ENCODE measurements at places on chromosomes 6 and 20. TPM values are rescaled to one million over a fixed set of nuclear protein-coding genes. Genes with fewer than 3 reads are reported as not detected.

GRCh38 chr20:43996240-43996930 lies 81.7 kb downstream of the TOX2 start:
- DNase-seq: no peak

DNA sequence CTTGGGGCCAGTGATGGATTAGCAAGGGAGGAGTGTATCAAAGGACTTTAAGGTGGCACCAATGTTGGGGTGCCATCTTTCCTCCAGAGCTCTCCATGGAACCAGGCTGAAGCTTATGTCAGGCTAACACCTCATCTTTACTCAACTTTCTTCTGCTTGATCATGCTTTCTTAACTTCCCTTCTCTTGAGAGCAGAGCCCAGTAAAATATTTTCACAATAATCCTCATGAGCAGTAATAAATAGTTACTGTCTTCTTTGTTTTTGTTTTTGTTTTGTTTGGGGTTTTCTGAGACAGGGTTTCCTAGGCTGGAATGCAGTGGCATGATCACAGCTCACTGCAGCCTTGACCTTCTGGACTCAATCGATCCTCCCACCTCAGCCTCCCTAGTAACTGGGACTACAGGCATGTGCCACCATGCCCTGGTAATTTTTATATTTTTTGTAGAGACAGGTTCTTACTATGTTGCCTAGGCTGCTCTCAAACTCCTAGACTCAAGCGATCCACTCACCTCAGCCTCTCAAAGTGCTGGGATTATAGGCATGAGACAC lies 127.9 kb upstream of the TOP1 start:
- no peak for DNase-seq

GRCh38 chr6:43328528-43328927 lies 19.9 kb upstream of the CRIP3 start:
- peak; percentile 75 for DNase-seq

DNA sequence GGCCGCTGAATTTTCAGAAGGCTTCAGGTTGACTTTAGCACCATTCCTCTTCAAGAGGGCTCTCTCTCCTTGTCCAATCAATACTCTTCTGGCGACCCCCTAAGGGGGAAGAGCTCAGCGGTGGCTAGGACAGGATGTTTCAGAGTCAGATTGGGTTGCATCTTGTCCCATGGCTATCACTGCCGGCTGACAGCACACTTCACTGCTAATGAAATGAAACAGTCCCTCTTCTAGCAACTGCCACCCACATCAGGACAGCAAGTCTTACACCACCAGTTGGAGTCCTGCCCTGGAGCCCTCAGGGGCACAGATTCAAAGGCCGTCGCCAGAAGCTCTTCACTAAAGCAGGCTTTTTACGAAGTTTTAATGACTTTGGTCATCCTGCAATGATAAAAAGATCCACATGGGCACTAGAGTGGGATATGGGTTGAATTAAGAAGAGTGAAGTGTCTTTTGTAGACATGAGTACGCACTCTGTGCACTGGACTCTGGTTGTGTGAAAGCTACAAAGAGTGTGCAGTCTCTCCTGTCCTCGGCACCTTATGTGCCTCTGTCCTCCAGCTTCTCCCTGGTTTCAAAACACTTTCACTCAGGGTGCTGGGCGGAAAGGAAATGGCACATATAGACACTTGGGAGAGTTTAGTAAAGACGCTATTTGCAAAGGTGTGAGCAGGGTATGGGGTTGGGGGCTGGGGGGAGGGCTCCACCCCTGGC lies 66.1 kb upstream of the SLC22A16 start:
- no peak for DNase-seq

DNA sequence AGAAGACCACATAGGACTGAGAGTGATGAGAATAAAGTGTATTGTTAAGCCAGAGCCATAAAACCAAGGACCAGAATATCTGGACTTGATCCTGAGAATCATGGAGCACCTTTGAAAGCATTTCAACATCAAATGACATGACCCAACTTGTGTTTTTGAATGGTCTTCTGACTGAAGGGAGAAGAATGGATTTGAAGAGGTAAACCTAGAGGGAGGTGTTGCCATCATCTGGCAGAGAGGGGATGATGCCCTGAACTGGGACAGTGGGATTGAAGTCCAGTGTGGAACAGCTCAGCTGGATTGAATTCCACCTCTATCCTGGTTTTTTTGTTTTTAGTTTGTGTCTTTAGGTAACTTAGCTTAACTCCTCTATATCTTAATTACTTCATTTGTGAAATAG lies 570.0 kb downstream of the TBC1D32 start:
- DNase-seq: no peak

DNA sequence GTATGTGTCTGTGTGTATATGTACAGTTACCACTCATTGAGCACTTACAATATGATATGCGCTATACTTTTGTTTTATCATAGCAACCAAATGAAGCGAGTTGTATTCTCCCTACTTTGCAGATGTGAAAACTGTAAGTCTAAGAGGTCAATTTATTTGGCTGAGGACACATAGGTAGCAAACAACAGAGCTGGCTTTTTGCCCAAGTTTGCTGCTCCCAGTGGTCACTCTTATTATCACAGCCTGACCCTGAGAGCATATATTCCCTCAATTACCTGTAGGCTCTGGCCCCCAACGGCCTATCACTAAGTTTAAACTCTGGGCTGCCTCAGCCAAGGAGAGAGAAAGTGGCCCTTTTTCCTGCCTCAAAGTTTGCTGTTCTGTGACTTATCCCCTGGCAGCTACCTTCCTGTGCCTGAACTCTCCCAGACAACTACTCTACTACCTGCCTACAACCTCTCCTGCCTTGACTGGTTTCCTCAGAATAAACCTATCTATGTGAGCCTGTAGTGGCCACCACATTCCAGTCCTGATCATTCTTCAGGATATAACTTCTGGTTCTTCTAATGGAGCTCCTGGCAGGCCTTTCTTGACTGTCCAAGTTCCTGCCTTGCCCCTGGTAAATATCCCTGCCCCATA lies 221.8 kb downstream of the FRK start:
- no peak for DNase-seq

DNA sequence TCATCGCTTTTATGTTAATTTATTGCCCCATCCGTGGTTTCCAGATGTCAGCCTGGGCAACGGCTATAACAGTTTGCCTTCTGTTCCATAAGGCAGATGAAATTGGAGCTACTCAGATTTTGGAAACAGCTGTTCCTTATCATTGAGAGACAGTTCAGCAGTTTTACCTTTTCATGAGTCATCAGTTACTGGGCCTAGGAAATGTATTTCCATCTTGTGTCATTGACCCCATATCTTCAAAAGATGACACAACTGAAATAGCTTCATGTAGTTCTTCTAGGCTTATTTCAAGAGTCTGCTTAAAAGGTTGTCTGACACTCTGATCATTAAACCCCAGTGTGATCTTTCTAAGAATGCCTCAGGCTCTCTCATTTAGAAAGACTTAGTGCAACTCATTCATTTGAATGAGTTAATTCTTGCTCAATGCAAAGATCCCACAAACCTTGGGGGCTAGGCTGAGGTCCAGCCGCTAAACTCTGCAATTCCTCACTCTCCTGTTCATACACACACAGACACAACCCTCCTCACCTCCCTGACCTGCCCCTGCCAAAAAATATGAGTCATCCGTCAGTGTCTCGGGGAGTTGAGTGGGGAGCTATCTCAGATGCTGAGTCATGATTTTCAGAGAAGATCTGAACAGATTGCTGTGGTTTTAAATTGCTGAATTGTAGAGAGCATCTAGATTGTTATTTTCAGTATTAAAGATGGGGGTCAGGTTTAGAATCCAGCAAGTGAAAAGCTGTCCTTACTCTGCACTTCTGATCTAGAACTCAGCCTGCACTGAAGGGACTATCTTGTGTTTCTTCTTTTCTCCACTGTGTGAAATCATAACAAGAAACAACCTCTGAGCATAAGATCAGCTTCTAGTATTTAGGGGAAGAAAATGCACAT lies 61.8 kb downstream of the RPP40 start:
- DNase-seq: no peak

- DNase-seq: no peak
Observed at GRCh38 chr20:21435576-21435975, 38.2 kb upstream of the NKX2-4 start.

GRCh38 chr6:150200428-150201100 lies 57.7 kb downstream of the PPP1R14C start:
- no peak for DNase-seq

DNA sequence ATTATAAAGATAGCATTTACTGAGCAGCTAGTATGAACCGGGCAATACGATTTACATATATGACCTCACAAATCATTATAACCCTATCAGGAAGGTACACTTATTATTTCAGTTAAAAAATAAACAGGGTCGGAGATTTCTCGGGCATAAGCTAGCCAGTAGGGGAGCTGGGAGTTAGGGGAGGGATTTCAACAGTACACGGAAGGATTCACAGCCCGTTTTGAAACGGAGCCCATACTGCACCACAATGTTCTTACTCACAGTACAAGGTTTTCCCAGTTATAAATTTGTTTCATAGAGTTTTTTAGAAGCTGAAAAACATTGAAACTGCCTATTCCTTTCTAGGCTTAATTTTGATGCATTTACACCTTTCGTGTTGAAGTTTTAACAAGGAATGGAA lies 607.1 kb downstream of the HDGFL1 start:
- no peak for DNase-seq

DNA sequence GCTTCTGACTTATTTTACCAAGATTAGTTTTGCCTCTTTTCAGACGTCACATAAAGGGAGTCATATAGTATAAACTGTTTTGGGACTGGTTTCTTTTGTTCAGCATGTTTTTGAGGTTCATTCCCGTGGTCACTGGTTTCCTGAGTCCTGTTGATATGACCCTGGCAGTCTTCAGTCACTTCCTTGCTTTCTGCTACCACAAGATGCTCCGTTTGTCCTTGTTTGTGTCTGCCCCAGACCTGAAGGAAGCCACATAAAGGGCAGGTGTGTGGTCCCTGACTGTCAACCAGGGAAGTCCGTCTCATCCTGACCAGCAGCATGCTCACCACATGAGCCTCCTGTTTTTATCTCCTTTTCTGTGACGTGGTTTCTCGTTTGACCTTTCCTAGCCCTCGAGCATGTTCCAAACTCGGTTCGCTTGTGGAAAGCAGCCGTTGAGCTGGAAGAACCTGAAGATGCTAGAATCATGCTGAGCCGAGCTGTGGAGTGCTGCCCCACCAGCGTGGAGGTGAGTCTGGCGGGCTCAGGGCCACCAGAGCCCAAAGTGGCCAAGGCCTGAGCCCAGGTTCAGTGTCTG lies 26.1 kb upstream of the C20orf204 start:
- no peak for DNase-seq

DNA sequence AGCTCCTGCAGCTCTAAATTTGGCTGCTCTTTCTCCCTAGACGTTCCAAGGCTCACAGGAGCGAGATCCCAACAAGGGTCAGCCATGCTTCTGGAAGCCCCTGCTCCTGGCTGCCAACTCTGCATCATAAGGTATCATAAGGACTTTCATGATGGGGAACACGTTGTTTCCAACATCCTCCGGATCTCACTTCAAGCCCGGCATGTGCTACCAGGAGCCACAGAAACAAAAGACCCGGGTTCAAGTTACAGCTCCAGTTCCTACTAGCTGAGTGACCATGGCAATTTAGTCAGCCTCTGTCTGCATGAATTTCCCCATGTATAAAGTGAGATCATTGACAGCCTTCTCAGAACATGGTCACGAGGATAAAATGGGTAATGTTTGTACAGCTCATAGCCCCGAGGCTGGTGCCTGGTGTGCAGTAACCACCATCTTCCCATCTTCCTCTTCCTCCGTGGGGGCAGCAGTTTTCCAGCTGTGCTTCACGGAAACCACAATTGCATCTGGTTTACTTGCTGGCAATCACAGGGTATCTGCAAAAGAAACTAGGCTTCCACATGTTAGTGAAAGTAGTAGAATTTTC lies 209.0 kb upstream of the ECI2 start:
- DNase-seq: no peak

DNA sequence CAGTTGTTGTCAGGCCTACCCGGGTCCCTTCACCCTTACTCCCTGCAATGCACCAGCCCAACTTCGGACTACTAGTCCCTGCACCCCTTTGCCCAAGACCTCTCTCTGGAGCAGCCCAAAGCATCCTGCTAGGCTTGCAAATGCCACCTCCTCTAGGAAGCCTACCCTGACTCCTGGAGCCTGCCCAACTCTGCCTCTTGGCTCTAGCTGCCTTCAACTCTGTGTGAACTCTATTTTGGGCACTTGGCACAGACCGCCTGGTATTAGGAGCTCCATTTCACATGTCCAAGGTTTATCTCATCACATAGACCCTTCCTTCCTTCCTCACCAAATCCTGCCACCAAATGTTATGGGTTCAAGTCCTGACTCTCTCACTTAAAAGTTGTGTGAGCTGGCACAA lies 80.6 kb downstream of the MDGA1 start:
- no peak for DNase-seq

DNA sequence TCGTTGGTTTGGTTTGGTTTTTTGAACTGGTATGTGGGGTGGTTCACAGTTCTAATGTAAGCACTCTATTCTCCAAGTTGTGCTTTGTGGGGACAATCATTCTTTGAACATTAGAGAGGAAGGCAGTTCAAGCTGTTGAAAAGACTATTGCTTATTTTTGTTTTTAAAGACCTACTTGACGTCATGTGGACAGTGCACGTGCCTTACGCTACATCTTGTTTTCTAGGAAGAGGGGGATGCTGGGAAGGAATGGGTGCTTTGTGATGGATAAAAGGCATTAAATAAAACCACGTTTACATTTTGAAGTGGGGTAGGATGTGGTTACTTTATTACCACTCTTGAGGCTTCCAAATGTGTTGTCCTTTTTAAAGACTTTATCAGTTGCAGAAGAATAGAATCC lies 168.0 kb downstream of the ZMYND8 start:
- DNase-seq: no peak

- DNase-seq: no peak
Observed at GRCh38 chr6:93238632-93239031, 180.7 kb downstream of the EPHA7 start.

- no peak for DNase-seq
Observed at GRCh38 chr6:119830494-119831295, 481.1 kb upstream of the MAN1A1 start.

The COL11A2 gene
- 0.66 TPM for total RNA-seq

The MDN1 gene
- total RNA-seq: 19.2 TPM

The TUBB2B gene
- 24.5 TPM for total RNA-seq

The VNN1 gene
- 62.1 TPM for total RNA-seq

The XKR7 gene
- not detected for total RNA-seq
